A172 (cell line): ENCODE measurements at places on chromosomes 6 and 20.
A peak's percentile ranks its signal among the peaks of the same experiment; 100 is the strongest.

- no peak for DNase-seq
Measured at GRCh38 chr6:3186974-3187382, 29.6 kb upstream of the TUBB2A start.

DNA sequence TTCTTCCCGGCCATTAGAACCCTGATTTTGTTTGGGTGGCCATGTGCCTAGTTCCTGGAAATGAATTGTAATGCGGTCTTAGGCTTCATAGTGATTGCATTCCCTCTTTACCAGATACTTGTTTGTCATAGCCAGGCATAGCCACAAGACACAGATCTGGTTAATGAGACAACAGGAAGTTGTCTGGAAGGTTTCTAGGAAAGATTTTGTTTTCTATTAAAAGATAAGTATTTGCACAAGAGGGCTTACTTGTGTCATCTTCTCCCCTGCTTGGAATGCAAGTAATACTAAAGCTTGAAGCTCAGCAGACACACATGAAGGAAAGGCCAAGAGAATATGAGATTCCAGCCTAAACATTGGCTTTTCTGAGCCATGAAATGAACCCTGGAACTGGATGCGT is 12.9 kb downstream of the FARS2 start:
- no peak for DNase-seq

DNA sequence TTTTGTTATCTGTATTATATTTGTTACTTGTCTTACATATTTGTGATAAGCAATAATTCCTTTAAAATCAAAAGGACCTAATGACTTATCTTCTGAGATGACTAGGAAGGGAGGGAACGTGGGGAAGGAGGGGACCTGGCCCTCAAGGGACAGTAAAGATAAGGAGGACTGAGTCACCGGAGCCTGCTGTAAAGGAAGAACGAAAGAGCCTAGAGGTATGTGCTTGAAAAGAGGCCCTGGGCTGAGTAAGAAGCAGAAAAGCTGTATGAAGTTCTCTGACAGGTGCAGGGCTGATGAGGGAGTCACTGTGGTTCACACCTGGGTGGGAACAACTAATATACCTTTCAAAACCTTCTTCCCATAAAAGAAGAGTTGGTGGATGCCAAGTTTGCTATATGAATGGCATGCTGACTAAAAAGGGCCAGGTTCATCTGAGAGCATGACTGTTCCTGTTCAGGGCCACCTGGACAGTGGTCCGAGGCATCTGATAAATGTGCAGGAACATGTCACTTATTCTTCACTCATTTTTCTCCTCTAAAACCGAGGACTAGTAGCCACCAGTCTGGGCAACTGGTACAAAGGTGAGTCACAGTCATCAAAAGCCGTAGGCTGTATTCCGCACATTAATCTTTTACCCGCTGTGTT is 111.3 kb downstream of the TNFAIP3 start:
- peak; percentile 71 for DNase-seq

DNA sequence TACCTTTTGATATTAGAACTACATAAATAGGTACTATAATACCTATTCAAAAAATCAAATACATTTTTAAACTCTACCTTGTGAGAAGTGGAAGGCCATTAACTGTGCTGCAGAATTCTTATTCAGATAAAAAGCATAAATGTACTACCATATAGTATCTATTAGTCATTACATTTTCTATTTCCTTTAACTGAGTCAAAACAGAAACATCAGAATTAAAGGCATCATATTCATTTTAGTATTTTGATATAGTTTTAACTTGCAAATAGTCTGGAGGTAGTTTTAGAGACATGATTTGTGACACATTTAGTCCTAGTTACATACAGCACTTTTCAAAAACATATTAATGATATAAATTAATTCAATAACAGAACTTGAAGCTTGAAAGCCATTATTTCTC is 39.9 kb upstream of the TAB2 start:
- no peak for DNase-seq

- DNase-seq: peak; percentile 6
Measured at GRCh38 chr6:133040094-133040802, 200.9 kb upstream of the EYA4 start.

GRCh38 chr20:62980970-62981369 is 25.8 kb downstream of the BHLHE23 start:
- DNase-seq: no peak

GRCh38 chr6:27864906-27865849 is 47.0 kb downstream of the OR2B2 start:
- peak; percentile 98 for DNase-seq

- no peak for DNase-seq
Measured at GRCh38 chr6:164230259-164230658, 815.7 kb downstream of the QKI start.

GRCh38 chr6:3797231-3798054 is 45.9 kb upstream of the PXDC1 start:
- peak; percentile 94 for DNase-seq
